ENCODE measurements at places on chromosomes 4 and X.

DNA sequence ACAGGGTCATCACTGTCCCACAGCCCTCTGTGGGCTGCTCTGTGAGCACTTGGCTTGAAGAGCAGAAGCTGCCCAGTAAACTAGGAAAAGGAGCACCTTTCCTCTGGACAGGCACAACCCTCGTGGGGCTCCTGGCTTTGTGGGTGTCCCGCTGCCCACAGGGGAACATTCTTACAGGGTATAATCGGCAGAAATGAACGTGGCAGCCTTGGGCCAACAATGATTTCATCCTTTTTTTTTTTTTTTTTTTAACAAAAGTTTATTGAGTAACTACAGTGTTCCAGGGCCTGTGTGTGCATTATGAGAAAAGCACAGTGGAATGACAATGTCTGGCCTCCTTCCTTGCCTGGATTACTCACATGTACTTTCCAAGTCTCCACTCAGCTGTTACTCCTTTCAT, 197.2 kb downstream of the PDGFC start:
- peak; percentile 95 for DNase-seq

GRCh38 chr4:127698789-127699200, 31.4 kb upstream of the SLC25A31 start:
- DNase-seq: peak; percentile 94

DNA sequence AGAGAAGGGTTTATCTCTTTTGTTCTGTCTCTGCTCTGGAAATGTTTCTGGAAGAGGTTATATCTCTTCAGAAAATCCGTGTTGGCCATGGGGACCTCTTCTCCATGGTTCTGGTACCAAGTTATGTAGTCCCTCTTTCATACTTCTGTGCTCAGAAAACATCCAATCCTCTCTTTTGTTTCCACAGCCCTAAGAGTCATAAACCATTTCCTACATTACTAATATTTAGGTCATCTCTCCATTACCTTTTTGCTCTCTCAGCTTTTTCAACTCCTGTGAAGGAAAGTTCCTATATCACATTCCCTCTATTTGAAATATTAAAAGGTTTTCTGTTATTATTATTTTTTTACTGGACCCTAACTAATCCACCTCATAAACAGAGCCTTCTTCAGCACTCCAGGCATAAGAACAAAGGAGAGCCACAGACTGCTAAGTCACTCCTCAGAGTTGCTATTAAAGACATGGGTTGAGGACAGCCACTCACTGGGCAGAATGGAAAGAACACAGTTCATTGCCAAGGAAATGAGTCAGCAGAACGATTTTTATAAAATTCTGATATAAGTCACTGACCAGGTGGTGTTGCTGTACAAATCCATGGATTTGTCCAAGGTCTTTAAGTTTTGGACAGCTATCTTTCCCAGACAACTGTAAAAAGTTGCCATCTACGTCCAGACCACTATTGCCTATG, 122.4 kb upstream of the NPY2R start:
- DNase-seq: peak; percentile 36

DNA sequence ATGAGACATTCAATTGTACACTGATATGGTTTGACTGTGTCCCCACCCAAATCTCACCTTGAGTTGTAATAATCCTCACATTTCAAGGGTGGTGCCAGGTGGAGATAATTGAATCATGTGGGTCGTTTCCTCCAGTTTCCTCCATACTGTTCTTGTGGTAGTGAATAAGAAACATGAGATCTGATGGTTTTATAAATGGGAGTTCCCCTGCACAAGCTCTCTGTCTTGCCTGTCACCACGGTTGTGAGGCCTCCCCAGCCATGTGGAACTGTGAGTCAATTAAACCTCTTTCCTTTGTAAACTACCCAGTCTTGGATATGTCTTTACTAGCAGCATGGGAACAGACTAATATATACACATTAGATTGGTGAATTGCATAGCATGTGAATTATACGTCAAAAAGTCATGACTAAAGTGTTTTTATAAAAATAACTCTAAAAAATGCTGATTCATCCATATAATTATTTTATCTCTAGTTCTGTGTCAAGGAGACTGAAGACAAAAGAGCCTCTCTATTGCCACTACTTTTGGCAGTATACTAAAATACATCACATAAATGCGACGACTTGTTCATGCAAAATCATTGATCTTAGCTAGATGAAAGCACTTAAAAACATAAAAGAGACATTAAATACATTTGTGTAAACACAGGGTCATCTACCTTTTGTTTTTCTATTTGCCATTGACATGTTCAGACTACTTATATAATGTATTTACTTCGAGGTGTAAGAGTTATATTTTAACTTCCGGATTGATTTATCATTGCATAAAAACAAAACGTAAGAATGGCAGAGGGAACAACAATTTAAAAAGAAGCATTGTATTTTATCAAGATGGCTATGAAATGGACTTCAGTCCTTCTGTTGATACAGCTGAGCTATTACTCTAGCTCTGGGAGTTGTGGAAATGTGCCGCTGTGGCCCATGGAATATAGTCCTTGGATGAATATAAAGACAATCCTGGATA, 50.1 kb downstream of the YTHDC1 start:
- no peak for DNase-seq

DNA sequence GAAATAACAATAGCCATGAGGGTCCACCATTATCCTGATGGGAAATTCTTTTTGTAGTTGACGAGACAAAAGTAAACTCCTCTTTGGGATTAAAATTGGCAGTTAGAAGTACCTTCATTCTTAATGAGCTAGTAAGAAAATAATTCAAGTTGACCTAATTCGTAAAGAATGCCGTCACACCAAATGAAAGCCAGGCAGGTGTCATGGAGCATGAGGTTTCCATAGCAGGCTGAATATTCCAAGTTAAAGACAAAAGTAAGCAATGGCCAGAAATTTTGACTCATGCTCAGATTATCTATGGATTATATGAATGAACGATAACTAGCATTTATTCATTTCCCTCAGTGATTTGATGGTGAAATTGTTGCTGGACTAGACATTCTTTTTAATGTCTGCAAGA, 192.2 kb upstream of the FAT1 start:
- DNase-seq: peak; percentile 82

GRCh38 chr4:109864134-109864533, 16.2 kb downstream of the LRIT3 start:
- no peak for DNase-seq

GRCh38 chrX:39848243-39848642, 249.5 kb downstream of the BCOR start:
- DNase-seq: peak; percentile 79

- DNase-seq: peak; percentile 16
These were observed 27.2 kb downstream of the TAPT1 start for GRCh38 chr4:16199093-16199492.

DNA sequence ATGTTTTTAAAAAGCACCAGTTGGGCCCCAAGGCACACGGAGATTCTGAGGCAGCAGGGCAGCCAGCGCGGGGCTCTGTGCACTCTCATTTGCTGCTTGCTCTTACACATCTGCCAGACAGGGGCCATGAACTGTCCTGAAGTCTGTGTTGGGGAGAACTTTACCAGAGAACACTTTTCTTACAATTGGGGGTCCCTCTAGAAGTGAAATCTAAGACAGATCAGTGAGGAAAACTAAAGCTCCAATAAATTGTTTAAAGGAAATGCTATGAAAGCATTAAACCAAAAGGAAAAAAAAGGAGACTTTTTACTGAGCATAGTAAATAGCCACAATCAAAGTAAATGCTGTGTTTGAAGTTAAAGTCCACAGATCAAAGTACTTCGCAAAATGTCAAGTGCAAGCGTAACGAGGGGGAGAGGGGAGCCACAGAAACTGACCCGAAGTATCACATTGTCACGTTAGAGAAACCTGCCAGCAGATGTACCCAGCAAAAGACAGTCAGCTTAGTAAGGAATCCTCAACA, 37.8 kb downstream of the SORBS2 start:
- no peak for DNase-seq

DNA sequence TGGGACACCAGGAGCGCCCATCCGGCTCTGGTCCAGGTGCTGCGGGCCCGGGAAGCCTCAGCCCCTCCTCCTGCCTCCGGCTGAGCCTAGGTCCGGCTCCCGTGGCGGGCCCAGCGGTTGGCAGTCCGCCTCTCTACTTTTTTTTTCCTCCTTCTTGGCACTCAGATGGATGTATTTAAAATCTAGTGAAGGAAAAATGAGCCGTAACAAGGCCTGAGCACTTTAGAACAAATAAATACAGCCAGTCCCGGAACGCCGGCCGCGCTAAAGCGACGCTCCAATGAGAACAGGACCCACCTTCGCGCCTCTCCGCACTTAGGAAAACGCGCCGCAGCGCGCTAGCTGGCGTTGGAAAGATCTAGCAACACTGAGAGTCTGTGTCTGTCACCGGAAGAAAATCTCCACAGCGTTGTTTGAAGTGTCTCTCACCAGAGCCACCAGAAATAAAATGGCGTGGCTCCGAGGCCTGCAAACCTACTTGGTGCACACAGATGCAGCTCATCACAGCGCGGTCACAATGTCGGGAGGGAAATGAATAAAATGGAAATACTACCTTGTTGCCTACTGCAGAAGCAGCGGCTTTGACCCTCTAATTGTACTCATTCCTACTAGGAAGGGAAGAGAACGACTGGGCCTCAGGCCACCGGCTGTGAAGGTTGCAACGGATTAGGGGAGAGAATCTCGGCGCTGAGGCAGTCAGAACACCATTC, 4.7 kb downstream of the NEUROG2 start:
- DNase-seq: no peak

DNA sequence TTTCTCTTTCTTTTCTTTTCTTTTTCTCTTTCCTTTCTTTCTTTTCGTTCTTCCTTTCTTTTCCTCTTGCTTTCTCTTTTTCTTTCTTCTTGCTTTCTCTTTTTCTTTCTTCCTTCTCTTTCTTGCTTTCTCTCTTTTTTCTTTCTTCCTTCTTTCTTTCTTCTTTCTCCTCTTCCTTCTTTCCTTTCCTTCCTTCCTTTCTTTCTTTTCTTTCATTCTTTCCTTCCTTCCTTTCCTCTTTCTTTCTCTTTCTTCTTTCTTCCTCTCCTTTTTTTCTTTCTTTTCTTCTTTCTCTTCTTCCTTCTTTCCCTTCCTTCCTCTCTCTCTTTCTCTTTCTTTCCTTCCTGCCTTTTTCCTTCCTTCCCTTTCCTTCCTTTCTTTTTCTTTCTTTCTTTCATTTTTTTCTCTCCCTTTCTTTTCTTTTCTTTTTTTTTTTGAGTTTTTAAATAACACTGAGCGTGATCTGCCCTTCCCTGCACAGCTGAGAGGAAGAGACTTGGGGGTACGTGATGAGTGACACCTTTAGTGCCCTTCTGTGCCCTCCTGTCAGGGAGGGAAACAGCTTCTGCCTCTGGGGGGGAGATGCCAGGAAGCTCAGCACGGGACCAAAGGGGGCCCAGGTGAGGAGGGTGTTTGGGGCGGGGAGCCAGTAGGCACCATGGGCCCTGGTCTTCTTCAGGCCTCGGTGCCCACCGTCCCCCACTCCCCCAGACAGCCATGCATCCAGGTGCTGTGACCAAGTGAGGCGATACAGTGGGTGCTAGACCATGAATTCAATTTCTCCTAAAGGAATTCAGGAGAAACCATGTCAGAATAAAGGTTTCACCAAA, 36.6 kb upstream of the CDKN2AIP start:
- DNase-seq: no peak

- DNase-seq: no peak
These were observed 69.5 kb upstream of the CBLL2 start for GRCh38 chrX:22203186-22203585.

GRCh38 chr4:6750286-6751221, 32.0 kb upstream of the KIAA0232 start:
- no peak for DNase-seq

GRCh38 chr4:143185253-143186107, 763 bp downstream of the USP38 start:
- no peak for DNase-seq

GRCh38 chrX:132732236-132732635, 226.2 kb downstream of the HS6ST2 start:
- DNase-seq: no peak

GRCh38 chr4:143195581-143195980, 10.9 kb downstream of the USP38 start:
- DNase-seq: no peak

GRCh38 chr4:118988635-118988972, 100.0 kb downstream of the SYNPO2 start:
- no peak for DNase-seq

GRCh38 chr4:123536225-123536624, 139.6 kb downstream of the SPRY1 start:
- DNase-seq: no peak
